ENCODE measurements at places on chromosomes 2 and 18. TPM values are rescaled to one million over a fixed set of nuclear protein-coding genes. Genes with fewer than 3 reads are reported as not detected.
A peak's percentile ranks its signal among the peaks of the same experiment; 100 is the strongest.

COL3A1 gene
- total RNA-seq: not detected

- peaks cover 46% of the 10 kb centered on the region for H3K36me3 ChIP-seq
- no peaks in the 10 kb centered on the region for H3K27me3 ChIP-seq
- H3K4me1 ChIP-seq: peaks cover 51% of the 10 kb centered on the region
- DNase-seq: peak; percentile 57
- H3K4me3 ChIP-seq: peak overlapping the region; percentile 98
Observed at GRCh38 chr2:37156071-37156856, 516 bp downstream of the EIF2AK2 start.

GRCh38 chr2:71348302-71348701 is 16.7 kb downstream of the ZNF638 start:
- peaks cover 49% of the 10 kb centered on the region for H3K36me3 ChIP-seq
- no peak overlapping the region for H3K4me3 ChIP-seq
- no peaks in the 10 kb centered on the region for H3K27me3 ChIP-seq
- H3K4me1 ChIP-seq: peaks cover 11% of the 10 kb centered on the region
- H3K27ac ChIP-seq: no peak overlapping the region

GRCh38 chr2:172336681-172337080 is 90.7 kb upstream of the ITGA6 start:
- H3K27ac ChIP-seq: no peak overlapping the region
- peaks cover 17% of the 10 kb centered on the region for H3K4me1 ChIP-seq
- no peak for DNase-seq

- no peak for DNase-seq
- peaks cover 9% of the 10 kb centered on the region for H3K4me1 ChIP-seq
- no peaks in the 10 kb centered on the region for H3K36me3 ChIP-seq
- no peak overlapping the region for H3K27ac ChIP-seq
Observed at GRCh38 chr2:176174824-176175708, 13.4 kb upstream of the HOXD1 start.

CXCR1 gene
- 0.53 TPM for total RNA-seq

- H3K4me3 ChIP-seq: no peak overlapping the region
- no peak overlapping the region for H3K27ac ChIP-seq
- no peak for DNase-seq
- no peaks in the 10 kb centered on the region for H3K36me3 ChIP-seq
Observed at GRCh38 chr18:72375618-72376017, 168.5 kb downstream of the CBLN2 start.

GRCh38 chr2:236972491-236973342 is 113.0 kb upstream of the COPS8 start:
- H3K4me1 ChIP-seq: peaks cover 33% of the 10 kb centered on the region
- no peak overlapping the region for H3K4me3 ChIP-seq
- H3K27me3 ChIP-seq: peaks cover 5% of the 10 kb centered on the region
- peak overlapping the region; percentile 14 for H3K27ac ChIP-seq
- no peak for DNase-seq

EFHD1 gene
- total RNA-seq: 6.6 TPM

- no peaks in the 10 kb centered on the region for H3K4me1 ChIP-seq
- no peak overlapping the region for H3K4me3 ChIP-seq
- H3K36me3 ChIP-seq: no peaks in the 10 kb centered on the region
Observed at GRCh38 chr18:64202210-64202836, 53.4 kb upstream of the LINC00305 start.

DNA sequence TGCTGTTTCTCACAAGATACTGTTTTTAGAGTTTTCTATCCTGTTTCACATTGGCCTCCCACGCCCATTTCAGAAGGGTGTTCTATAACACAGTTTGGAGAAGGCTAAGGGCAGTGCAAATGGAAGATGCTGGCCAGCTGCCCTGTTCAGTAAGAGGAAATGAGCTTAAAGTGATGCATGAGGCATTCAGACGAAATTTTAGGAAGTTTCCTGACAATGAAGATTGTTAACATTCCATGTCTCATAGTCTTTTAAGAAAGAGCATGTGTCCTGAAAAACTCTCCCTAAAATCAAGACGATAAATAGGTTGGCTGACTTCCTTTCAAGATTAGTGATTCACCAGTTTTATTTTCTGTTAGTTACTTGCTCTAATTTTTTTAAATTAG is 484.2 kb upstream of the NRP2 start:
- no peaks in the 10 kb centered on the region for H3K27me3 ChIP-seq
- H3K4me3 ChIP-seq: no peak overlapping the region
- H3K27ac ChIP-seq: no peak overlapping the region
- H3K36me3 ChIP-seq: no peaks in the 10 kb centered on the region
- H3K4me1 ChIP-seq: peaks cover 4% of the 10 kb centered on the region

SNTG2 gene
- total RNA-seq: 2.5 TPM

DYSF gene
- 3.4 TPM for total RNA-seq

Measured in activated CD8-positive, alpha-beta T cell treated with anti-CD3 and anti-CD28 coated beads, Interleukin-2, amount 10 ng/mL, durations not matched to agents 7 days and 5 days (primary cell).